ENCODE measurements at places on chromosomes 1 and 21.

DNA sequence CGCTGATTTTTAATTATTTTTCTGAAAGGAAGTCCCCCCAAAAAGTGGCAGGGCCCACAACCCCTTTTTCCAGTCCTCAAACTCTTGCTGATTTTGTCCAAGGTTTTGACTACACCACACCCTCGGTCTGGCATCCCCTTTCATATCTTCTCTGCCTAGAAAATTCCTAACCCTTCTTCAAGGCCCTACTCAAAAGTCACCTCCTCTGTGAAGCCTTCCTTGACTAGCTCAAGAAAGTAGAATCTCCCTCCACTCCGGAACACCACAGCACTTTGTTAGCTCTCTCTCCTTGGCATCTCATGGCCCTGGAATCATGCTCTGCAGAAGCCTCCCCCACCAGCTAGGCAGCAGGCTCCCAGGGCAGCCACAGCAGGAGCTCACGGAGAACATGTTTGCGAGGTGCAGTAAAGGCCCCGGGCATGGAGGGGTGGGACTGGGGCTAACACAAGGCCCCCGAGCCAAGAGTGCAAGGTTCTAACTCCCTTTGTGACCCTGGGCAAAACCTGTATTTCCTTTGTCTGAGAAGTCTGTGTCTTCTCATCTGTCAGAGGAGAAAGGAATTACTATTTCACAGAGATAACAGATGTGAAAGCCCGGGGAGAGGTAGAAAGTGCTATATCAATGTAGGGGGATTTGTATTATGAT is 17.7 kb upstream of the S100A7 start:
- no peak for DNase-seq

GRCh38 chr1:198934426-198934825 is 295.6 kb downstream of the PTPRC start:
- no peak for DNase-seq

DNA sequence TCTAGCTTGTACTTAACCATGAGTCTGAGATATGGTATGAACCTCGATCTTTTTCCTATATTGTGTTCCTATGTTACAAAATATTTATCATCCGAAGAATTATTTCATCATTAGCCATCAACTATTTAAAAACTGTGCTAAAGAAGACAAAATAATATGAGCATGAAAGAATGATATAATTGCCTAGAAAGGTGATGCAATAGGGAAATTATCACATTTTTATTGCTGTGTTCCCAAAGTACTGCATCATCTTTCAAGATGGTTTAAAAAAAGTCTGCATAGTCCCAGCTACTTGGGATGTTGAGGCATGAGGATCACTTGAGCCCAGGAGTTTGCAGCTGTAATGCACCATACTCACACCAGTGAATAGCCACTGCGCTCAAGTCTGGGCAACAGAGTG is 126.7 kb downstream of the APP start:
- no peak for DNase-seq

- DNase-seq: no peak
Measured at GRCh38 chr1:30083800-30084464, 639.5 kb downstream of the MATN1 start.

DNA sequence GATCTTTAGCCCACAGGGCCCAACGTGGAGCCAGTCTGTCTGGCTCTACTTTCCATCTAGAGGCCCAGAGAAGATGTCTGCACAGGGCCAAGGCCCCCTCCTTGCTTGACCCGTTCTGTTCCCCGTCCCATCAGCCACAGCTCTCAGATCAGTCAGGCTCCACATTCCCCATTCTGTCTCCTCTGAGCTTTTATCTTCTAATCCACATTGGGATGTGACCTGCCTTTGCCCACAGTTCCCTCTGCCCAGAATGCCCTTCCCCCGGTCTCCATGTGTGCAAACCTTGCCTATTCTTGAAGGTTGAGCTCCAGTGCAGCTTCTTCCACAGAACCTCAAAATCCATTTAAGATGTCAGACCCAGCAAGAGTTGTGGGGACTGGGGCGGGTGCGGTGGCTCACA is 53.3 kb upstream of the WASF2 start:
- DNase-seq: no peak

- no peak for DNase-seq
Measured at GRCh38 chr1:234264832-234265231, 108.4 kb upstream of the COA6 start.

GRCh38 chr1:8589571-8589970 is 227.9 kb downstream of the RERE start:
- no peak for DNase-seq

- no peak for DNase-seq
Measured at GRCh38 chr21:41570791-41571355, 62.9 kb upstream of the TMPRSS2 start.

Data from stimulated activated CD8-positive, alpha-beta memory T cell treated with anti-CD3 and anti-CD28 coated beads, Interleukin-4, amount 100 ng/mL, for 4 hours (primary cell).